Hematopoietic multipotent progenitor cell treated with erythropoietin and hydrocortisone succinate and interleukin-3 and kit ligand, for 8 days (in vitro differentiated cells): ENCODE measurements at places on chromosomes 6 and 20.

GRCh38 chr6:30955367-30956042 lies 14.7 kb downstream of the MUCL3 start:
- no peak for DNase-seq

- DNase-seq: no peak
Measured at GRCh38 chr20:23294166-23294565, 56.4 kb upstream of the NXT1 start.

GRCh38 chr20:40925829-40926510 lies 102.7 kb upstream of the TOP1 start:
- no peak for DNase-seq

GRCh38 chr20:63092660-63093215 lies 86.0 kb upstream of the BHLHE23 start:
- no peak for DNase-seq
